Foreskin melanocyte (primary cell): ENCODE measurements at places on chromosomes 6 and 20.
A peak's percentile ranks its signal among the peaks of the same experiment; 100 is the strongest.

DNA sequence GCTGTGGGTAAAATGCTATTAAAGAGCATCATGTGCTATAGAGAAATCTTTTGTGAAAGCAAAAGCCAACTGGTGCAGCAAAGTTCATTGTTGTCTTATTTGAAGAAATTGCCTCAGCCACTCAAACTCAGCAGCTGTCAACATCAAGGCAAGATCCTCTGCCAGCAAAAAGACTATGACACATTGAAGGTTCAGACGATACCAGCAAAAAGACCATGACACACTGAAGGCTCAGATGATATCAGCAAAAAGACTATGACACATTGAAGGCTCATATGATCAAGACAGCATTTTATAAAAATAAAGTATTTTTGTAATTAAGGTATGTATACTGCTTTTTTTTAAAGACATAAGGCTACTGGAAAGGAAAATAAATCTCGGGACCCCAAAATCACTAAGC lies 118.4 kb upstream of the RUNX2 start:
- no peak for DNase-seq

DNA sequence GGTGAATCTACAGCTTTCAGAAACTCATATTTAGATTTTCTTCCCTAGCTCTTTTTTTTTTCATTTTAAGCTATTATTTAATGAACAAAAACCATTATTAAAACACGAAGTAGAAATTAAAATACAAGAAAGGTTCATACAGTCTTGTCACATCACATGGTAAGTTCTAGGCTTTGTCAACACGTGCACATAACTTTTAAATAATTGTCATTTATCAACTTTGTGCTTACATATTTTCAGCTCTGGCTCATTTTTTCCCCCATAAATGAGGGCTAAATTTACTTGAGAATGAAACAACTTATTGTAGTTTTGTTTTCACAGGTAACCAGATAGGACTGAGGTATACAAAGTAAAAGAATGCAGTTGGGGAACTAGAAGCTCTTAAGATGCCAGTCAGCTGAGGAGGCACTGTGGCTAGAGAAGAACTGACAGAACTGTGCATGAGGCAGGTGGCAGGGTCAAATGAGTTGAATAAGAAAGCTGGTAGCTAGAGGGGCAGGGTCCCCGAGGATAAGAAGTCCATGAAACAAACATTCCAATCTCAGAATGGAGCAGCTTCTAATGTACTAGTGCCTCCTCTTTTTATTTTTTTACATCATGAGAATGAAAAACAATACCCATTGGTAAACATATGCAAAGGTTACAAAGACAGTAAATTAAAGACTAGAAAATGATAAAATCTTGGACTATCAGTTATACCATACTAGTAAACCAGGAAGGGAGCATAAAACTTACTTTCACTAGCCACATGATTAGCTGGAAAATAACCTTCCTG lies 141.5 kb downstream of the MYB start:
- DNase-seq: no peak

GRCh38 chr20:12207875-12208274 lies 290.2 kb downstream of the BTBD3 start:
- peak; percentile 24 for DNase-seq

- DNase-seq: no peak
Observed at GRCh38 chr20:3101737-3102574, 17.4 kb upstream of the AVP start.

DNA sequence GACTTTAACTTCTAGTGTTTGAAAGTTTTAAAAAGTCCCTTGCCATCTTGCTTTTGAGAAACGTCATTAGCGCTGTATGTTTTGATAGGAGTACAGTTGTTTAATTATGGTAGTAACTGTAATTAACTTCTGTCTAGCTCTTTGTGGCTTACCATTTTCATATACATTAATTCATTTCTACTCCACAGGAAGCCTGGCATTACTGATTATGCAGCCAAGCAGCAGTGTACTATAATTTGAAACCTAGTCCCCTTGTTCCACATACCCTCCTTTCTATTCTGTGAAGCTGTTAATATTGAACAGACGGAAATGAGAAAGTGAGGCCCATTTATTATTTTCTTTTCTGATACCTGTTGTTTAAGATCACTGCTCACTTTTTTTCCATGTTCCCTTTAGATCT lies 235.4 kb downstream of the CDKAL1 start:
- DNase-seq: no peak
